ENCODE measurements at places on chromosomes 16 and 17. TPM values are rescaled to one million over a fixed set of nuclear protein-coding genes. Genes with fewer than 3 reads are reported as not detected.

DNA sequence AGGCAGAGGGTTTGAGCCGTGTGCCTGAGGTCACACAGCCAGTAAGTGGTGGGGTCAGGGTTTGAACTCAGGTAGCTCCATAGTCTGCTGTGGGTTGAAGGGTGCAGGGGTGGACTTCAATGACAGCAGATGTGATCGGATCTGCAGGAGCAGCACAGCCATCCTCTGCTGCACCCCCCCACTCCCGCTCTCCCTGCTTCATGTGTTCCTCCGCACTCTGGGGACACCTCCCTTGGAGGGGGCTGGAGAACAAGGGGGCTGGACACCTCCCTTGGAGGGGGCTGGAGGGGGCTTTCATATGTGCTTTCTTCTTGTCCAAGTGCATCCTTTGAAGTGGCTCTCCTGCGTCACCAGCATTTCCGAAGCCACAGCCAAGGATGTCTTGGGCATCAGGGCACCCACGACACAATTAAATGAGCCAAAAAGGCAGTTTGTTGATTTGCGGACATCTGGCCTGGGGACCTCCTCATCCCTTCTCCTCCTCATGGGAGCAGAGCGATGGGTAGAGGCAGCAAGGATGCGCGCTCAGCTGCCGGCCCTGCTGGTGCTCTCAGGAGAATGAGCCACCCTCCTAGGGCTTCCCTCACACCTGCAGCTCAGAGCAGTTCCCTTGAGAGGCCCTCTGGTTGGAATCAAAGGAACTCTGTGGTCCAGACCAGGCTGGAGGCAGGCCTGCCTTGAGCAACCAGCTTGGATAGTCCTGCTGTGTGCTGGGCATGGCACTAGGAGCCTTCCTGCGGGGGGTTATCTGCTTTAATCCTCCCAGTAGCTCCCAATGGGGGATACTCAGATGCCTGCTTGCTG, 26.2 kb downstream of the WSCD1 start:
- ATAC-seq: no peak

DNA sequence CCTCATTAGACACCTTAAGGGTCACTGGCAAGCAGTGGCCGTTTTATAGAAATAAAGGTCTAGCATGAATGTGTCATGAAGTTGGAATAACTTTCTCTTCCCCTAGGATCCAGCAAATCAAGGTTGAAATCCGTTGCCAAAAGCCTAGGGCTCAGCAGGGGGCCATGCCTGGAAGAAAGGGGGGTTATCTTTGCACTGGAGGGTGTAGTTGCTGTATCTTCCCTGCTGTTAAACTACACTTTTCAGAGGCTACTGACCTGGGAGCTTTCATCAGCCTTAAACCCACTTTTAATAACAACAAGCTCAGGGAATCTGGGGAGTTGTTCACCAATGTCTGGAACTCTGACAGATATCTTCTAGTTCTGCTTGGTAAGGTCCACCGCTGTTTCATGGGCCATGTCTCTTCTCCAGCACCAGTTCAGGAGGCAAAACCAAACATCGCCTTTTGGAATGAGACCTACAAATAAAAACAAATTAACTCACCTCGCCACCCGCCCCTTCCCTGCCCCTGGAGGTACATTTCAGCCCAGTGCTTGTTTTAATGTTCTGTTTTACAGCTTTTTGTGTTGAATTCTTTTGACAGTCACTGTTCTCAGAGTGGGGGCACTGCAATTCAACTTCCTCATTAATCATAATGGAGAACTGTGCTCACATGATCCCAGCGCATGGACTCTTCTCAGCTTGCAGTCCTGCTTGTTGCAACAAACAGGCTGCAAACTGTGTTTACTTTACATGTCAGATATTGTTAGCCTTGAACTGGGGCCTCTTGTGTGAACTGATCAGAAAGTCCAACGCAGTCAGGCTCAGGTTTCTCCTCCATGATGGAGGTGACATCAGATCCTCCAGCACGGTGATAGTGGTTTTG, 508.7 kb downstream of the KCNJ2 start:
- no peak for ATAC-seq

- ATAC-seq: no peak
Observed at GRCh38 chr17:38572669-38573365, 32.9 kb downstream of the SRCIN1 start.

The CACNG1 gene
- not detected for total RNA-seq

GRCh38 chr17:5585836-5586521, 1.7 kb upstream of the NLRP1 start:
- ATAC-seq: peak; percentile 20

The TM4SF5 gene
- total RNA-seq: not detected

The CLEC19A gene
- total RNA-seq: not detected
